ENCODE measurements at places on chromosomes 5 and 9.

DNA sequence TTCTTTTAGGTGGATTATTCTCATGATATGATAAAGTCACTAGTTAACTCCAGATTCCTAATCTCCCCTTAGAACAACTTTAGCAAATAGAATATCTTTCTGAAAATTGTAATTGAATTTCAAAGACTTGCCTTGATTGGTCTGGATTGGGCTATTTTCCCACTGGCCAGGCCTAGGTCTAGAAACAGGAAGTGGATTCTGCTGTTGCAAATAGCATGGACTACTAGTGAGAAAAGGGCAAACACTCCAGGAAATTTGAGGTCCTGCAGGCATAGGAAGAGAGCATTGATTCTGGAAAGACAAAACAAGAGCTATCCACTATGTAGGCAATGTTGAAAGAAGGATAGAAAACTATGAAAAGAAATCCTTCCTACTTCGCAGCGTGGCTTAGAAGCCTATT, 113.4 kb downstream of the KCTD16 start:
- DNase-seq = no peak

- no peak for DNase-seq
Measured at GRCh38 chr5:134095887-134096589, 18.4 kb upstream of the TCF7 start.

DNA sequence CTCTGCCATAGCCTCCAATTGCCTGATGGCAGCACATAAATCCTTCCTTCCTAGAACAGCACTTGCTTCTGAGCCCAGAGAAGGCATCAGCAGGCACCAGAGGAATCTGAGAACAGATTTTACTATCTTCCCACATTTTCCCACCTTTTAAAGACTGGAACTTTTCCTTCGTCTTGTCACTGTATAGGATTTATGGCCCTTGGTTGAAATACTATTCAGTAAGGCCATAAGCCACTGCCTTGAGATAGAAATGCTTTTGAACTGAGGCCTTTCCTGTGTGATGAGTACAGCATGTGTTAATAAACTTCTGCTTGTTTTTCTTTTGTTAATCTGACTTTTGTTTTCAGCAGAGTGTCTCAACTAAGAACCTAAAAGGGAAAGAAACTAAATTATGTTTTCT, 84.3 kb downstream of the MRPS27 start:
- no peak for DNase-seq

DNA sequence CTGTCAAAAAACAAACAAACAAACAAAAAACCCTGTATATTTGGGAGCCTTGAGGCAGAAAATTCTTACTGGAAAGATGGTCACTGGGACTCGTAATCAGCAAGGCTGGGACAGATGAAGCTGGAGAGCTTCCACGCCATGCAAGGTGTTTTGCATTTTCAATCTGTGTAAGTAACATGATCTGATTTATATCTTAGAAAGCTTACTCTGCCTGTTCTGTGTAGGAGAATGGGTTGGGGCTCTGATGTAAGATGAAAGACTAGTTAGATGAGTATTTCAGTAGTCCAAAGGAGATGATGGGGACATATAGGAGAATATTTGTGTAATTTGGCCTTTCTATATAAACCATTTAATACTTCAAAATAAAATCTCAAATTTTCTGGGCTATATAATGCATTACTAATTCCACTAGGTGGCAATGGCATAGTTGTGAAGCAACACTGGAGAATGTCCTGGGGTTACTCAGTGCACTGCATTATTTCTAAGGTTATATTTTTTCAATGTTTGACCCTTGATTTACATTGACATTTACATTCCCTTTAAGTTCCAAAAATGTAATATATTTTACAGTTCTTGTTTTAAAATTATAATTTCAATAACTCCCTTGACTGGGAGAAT, 21.9 kb upstream of the FSD1L start:
- DNase-seq = no peak

- no peak for DNase-seq
Measured at GRCh38 chr9:125346080-125346732, 84.6 kb downstream of the GAPVD1 start.

Measured in NCI-H524 (cell line).